ENCODE measurements at places on chromosomes 6 and 20. TPM values are rescaled to one million over a fixed set of nuclear protein-coding genes. Genes with fewer than 3 reads are reported as not detected.

The VWA7 gene
- total RNA-seq, result 0.68 TPM

The PAQR8 gene
- 7.3 TPM for total RNA-seq

- DNase-seq, result no peak
These were observed 78.1 kb upstream of the TRAF3IP2 start for GRCh38 chr6:111683749-111684267.

The CTAGE9 gene
- total RNA-seq, result not detected

DNA sequence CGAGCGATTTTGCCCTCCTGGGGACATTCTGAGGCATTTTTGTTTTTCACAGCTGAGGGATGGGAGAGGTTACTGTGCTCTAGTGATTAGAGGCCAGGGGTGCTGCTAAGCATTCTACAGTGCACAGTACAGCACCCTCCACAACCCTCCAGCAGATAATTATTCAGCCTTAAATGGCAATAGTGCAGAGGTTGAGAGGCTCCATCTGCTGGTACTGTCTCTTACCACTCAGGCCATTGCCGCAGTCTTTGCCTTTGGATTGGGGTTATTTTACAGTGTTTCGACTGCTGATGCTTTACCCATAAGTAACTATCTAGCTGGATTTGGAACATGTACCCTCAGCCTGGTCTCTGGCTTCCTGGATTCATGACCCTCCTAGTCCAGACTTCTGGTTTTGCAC is 705.3 kb downstream of the KIF16B start:
- DNase-seq, result no peak

DNA sequence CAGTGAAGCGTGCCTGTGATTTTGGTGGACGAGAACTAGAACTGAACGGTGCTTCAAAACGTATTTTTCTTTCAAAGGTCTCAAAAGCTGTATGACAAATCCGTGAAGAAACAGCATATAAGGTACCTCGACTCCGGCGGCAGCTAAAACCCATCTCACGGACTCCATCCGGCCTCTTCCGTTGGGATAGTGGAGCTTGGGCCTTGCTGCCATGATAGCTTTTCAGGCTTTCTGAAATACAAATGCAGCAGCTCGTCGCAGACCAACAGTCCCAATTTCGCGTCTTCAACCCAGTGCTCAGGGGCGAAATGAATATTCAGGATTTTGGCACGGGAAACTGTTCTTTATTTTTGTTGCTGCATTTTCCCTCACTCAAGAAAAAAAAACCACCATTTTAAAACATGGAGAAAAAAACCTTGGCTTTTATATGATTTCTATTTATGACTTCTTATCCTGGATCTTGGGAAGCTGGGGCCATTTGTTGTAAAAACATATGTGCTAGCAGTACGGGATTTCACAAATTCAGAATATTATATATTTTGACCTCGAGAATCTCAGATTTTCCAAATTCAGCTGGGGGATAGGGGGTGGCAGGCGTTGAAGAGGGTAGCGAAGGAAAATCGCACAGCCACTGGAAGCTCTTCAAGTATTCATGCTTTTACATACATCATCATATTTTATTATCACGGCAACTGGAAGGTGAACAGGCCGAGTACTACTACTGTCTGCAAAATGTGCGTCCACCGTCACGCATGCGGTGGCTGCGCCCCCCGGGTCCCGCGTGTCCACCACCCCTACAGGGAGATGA is 849 bp downstream of the GSTA4 start:
- DNase-seq, result no peak

DNA sequence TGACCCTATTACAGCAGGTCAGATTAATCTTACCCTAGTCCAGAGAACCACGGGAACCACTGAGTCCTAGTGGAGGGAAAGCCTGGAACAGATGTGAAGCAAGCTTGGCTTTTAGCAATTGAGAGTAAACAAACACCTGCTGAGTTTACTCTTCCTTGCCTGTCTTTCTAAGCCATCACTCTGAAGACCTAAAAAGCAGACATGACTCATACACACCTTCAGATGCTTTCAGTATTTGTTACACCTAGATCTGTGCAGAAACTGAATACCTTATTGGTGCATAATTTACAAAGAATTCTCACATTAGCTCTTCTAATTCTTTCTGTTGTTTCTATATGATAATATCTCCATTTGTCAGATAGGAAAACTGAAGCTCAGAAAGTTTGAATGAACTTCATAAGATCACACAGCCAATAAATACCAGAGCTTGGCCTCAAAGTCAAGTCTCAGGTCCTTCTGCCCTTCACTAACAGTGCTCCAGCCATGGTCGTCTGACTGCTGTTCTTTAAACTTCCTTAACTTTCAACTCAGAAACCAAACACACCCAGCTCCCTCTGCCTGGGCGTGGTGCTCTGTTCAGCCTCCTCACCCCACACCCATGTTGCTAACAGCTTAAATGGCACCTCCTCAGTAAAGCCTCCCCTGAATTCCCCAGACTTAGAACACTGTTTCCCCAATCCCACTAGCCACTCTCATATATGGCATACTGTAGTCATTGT is 8.6 kb upstream of the GABBR1 start:
- no peak for DNase-seq

The LIME1 gene
- 15.6 TPM for total RNA-seq

The PRL gene
- not detected for total RNA-seq

The FAM83D gene
- total RNA-seq, result 5.7 TPM

- no peak for DNase-seq
These were observed 161.8 kb downstream of the NFATC2 start for GRCh38 chr20:51380401-51381385.

DNA sequence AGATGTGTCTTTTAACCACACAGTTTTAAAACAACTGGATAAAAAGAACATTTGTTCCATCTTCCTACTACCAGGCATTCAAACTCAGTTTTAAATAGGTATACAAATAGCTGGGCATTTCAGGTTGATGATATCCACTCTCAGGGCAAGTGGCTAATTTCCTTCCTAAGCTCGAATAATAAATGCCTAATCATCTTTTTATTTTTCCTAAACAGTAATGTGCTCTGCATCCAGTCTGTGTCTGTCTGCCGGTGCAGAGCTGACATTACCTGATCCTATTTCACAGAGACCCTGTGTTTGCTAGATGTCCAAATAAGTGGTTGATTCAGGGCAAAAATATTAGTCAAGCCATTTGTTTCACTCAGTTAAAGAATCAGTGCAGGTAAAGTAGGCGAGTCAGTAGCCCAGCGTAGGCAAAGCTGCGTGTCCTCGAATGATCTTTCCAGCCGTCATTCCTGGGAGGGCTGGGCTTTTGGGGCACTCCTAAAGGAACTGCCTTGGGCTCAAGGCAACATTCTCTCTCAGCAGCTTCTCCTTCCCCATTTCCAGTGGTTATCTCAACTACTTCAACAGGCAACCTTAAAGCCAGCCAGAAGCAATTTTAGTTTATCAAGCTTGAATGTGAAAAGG is 74.2 kb upstream of the BMP2 start:
- no peak for DNase-seq

DNA sequence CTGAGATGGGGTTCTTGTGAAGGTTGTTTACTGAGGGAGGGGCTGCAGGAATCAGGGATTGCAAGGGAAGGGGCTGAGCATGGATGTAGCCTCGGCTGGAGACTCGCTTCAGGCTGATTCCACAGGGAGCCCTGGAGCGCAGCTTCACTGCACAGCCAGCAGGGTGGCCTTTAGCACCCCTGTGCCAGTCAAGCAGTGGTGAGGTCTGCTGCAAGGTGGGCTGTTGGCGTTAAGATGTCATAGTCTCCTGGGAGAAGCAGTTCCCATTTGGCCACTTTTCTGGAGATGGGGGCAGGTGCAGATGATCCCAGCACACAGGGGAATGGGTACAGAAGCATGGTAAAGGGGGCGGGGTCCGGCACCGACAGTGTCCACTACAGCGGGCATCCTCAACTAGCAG is 126.3 kb downstream of the TOX2 start:
- DNase-seq, result no peak

Measured in thoracic aorta (tissue), 2 donors.